ENCODE measurements at places on chromosomes 5 and 9.

DNA sequence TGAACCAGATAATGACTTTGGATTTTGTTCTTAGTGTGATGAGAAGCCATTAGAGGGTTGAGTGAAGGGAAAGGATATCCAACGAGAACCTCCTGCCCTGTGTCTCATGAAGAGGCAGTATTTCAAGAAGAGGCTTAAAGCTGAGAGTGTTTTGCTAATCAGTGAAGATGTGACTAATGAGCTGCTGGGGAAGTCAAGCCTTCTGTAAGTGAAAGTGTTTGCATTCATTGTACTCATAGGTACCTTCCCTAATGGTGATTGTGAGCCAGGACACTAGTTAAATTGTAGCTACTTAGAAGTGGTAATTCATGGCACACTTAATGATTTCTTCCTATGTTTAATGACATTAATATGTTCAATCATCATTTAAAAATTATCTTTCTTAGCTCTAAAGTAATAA lies 23.7 kb downstream of the PIP5K1B start:
- no peak for DNase-seq

DNA sequence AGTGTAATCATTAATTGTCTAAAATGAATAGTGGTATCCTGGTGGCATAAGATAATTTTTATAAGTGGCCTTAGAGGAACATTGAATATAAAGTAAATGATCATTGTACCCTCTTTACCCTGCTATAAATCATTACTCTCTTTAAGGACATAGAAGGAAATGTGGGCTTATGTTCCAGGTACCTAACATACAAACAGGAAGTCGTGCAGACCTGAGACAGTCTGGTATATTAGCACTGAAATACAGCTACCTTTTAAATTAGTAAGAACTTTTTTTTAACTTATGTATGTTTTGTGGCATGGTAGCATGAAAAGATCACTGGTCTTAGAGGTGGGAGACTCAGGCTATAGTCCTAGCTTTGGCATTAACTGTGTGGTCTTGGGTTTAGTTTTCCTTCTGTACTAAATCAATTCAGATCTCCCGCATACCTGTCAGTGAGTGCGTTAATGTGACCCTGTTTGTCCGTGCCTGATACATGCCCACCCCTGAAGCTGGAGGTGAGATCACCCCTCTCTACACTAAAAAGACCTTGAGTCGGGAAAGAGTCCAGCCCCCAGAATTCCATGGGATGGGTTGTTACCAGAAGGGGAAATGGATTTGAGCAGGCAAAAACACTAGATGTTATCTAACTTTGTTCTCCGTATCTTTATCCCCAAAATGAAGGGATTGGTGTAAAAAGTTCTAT lies 59.4 kb upstream of the ERBIN start:
- DNase-seq: no peak

GRCh38 chr5:57577432-57578175 lies 95.0 kb upstream of the ACTBL2 start:
- no peak for DNase-seq

- DNase-seq: no peak
Measured at GRCh38 chr5:73170522-73170921, 2.5 kb upstream of the TMEM174 start.

- no peak for DNase-seq
Measured at GRCh38 chr5:35483780-35484179, 133.9 kb upstream of the SPEF2 start.

DNA sequence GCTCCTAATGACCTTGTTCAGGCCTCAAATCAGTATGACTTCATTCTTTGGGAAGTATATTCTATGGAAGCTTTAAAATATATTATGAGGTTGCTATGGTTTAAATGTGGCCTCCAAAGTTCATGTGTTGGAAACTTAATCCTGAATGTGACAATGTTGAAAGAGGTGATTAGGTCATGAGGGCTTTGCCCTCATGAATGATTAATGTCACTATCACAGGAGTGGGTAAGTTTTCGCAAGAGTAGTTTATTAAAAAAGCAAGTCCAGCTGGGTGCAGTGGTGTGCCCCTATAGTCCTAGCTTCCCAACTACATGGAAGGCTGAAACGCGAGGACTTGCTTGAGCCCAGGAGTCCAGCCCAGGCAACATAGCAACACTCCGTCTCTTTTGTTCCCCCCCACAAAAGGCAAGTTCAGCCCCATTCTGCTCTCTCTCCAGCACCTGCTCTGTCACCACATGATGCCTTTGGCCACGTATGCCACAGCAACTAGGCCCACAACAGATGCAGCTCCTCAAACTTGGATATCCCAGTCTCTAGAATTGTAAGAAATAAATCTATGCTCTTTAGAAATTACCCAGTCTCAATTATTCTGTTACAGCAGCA lies 105.3 kb downstream of the SIL1 start:
- no peak for DNase-seq

DNA sequence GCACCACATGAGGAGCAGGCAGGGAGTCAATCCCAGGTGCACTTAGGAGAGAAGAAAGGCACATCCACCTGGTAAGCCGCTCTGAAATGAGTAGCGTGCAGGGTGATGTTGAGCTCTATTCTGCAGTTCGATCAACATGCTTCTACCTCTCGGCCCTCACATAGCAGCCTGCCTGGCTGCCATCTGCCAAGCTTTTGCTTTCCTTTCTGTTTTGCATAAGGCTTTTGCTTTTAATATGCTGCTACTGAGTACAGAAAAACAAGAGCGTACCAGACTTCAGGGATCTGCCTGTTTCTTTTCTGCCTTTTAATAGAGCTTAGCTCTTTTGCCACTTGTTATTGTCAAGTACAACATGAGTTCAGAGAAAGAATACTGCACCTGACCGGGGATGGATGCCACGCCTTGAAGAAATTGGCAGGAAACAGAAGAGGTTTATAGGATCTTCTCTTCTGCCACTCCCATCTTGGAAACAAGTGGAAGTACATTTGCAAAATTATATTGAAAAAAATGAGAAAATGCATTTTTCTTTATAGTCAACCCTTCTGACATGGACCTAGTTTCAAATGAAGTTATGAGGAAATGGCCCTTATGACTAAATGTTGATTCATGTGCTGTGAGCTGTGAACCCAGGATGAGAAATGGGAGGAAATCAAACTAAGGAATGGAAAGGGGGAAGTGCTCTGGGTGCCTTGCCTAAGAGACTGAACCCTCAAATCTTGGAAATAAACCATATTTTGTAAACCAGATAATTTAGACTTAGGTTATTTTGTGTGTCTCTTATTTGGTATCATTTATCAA lies 4.0 kb upstream of the FCHO2 start:
- peak; percentile 20 for DNase-seq

All from astrocyte of the hippocampus (primary cell).